Thoracic aorta (tissue), 2 donors: ENCODE measurements at places on chromosomes 3 and 15. TPM values are rescaled to one million over a fixed set of nuclear protein-coding genes. Genes with fewer than 3 reads are reported as not detected.

CCDC191 gene
- 3.4 TPM for total RNA-seq

BTLA gene
- 0.35 TPM for total RNA-seq

CPOX gene
- 40.8 TPM for total RNA-seq

ZBBX gene
- not detected for total RNA-seq

CNOT10 gene
- 25.3 TPM for total RNA-seq

ACKR4 gene
- 7.3 TPM for total RNA-seq

GRCh38 chr15:79031201-79031600 lies 59.4 kb downstream of the RASGRF1 start:
- no peaks in the 10 kb centered on the region for H3K36me3 ChIP-seq
- H3K4me1 ChIP-seq = no peaks in the 10 kb centered on the region
- no peaks in the 10 kb centered on the region for H3K27me3 ChIP-seq

GRCh38 chr3:145244327-145244726 lies 916.7 kb downstream of the PLOD2 start:
- H3K27me3 ChIP-seq = no peaks in the 10 kb centered on the region
- H3K4me3 ChIP-seq = no peak overlapping the region
- no peaks in the 10 kb centered on the region for H3K4me1 ChIP-seq
- DNase-seq = no peak
- H3K36me3 ChIP-seq = no peaks in the 10 kb centered on the region

DNA sequence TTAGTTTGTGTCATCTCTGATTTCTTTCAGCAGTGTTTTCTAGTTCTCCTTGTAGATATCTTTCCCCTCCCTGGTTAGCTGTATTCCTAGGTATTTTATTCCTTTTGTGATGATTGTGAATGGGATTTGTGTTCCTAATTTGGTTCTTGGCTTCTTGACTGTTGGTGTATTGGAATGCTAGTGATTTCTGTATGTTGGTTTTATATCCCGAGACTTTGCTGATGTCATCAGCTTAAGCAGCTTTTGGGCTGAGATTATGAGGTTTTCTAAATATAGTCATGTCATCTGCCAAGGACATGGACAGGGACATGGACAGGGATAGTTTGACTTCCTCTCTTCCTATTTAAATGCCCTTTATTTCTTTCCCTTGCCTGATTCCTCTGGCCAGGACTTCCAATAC lies 35.8 kb downstream of the MYO9A start:
- H3K27me3 ChIP-seq = no peaks in the 10 kb centered on the region
- DNase-seq = no peak
- H3K27ac ChIP-seq = no peak overlapping the region
- H3K4me3 ChIP-seq = no peak overlapping the region

- no peak overlapping the region for H3K27ac ChIP-seq
- H3K36me3 ChIP-seq = no peaks in the 10 kb centered on the region
- H3K4me3 ChIP-seq = no peak overlapping the region
- no peaks in the 10 kb centered on the region for H3K27me3 ChIP-seq
These were observed 45.7 kb upstream of the ADGRG7 start for GRCh38 chr3:100563652-100564211.

DNA sequence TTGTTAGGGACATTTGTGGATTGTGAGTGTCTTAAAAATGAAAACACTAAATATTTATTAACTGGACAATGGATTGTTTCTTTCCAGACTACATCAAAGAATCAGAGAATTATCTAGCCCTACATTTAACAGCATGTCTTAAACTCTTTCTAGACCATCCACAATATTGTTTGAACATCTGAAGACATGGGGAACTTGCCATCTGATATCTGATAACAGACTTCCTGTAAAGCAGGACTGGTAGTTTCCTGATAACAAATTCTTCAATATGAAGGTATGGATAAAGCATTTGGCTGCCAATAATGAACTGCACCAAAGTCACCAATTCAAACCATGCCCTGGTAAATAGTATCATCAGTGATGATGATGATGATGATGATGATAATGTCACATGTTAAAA lies 26.2 kb upstream of the HACD2 start:
- H3K4me3 ChIP-seq = no peak overlapping the region
- no peak for DNase-seq
- H3K27me3 ChIP-seq = no peaks in the 10 kb centered on the region
- H3K27ac ChIP-seq = no peak overlapping the region
- H3K36me3 ChIP-seq = peaks cover 24% of the 10 kb centered on the region

GRCh38 chr15:31357148-31357547 lies 30.5 kb downstream of the KLF13 start:
- DNase-seq = no peak
- peaks cover 98% of the 10 kb centered on the region for H3K4me1 ChIP-seq
- no peaks in the 10 kb centered on the region for H3K27me3 ChIP-seq
- H3K4me3 ChIP-seq = no peak overlapping the region
- H3K36me3 ChIP-seq = peaks cover 2% of the 10 kb centered on the region

- H3K4me1 ChIP-seq = peaks cover 15% of the 10 kb centered on the region
- H3K27me3 ChIP-seq = no peaks in the 10 kb centered on the region
- H3K36me3 ChIP-seq = peaks cover 64% of the 10 kb centered on the region
- H3K27ac ChIP-seq = no peak overlapping the region
- DNase-seq = no peak
- H3K4me3 ChIP-seq = no peak overlapping the region
These were observed 1.8 kb upstream of the USP19 start for GRCh38 chr3:49122451-49122850.

- H3K4me1 ChIP-seq = peaks cover 7% of the 10 kb centered on the region
- no peak overlapping the region for H3K27ac ChIP-seq
- no peak overlapping the region for H3K4me3 ChIP-seq
- H3K27me3 ChIP-seq = no peaks in the 10 kb centered on the region
- no peak for DNase-seq
These were observed 4.7 kb upstream of the RPS17 start for GRCh38 chr15:82545002-82545401.

DNA sequence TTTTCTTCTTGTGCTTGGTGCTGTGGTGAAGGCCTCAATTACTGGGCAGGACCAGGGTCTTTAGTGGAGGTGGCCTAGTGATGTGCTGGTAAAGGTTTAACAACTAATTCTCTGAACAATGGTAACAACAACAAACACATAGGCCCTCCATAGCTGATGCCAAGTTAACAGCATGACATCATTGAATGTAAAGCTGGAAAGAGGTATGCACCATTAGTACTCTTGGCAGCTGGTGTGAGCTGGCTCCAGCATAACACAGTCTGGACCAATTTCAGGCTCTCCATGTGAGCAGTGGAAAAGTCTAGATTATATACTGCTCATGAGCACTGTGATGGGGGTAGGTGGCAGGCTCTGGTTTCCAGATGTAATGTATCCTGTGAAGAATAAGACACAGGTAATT lies 61.8 kb downstream of the SLC7A14 start:
- H3K4me3 ChIP-seq = no peak overlapping the region
- no peaks in the 10 kb centered on the region for H3K4me1 ChIP-seq
- no peak for DNase-seq
- H3K36me3 ChIP-seq = no peaks in the 10 kb centered on the region

DNA sequence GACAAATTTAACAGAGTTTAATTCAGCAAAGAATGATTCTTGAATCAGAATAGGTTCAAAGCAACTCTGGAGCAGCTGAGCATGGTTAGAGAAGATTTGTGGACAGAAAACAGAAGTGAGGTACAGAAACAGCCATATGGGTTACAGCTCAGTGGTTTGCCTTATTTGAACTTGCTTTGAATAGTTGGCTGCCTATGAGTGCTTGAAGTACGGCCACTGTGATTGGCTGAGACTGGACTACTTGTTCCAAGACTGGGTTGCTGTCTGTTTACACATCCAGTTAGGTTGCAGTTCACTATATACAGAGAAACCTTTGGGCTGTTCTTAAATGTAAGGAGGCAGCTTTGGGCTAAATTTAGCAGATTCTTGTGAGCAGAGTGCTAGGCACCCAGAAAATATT lies 79.4 kb upstream of the CADPS start:
- no peak for DNase-seq
- no peaks in the 10 kb centered on the region for H3K27me3 ChIP-seq
- H3K4me3 ChIP-seq = no peak overlapping the region
- H3K36me3 ChIP-seq = no peaks in the 10 kb centered on the region
- H3K4me1 ChIP-seq = no peaks in the 10 kb centered on the region

- H3K27me3 ChIP-seq = no peaks in the 10 kb centered on the region
- H3K36me3 ChIP-seq = no peaks in the 10 kb centered on the region
- peaks cover 8% of the 10 kb centered on the region for H3K4me1 ChIP-seq
- no peak overlapping the region for H3K27ac ChIP-seq
- no peak for DNase-seq
These were observed 69.7 kb downstream of the FMN1 start for GRCh38 chr15:33124811-33125210.

DNA sequence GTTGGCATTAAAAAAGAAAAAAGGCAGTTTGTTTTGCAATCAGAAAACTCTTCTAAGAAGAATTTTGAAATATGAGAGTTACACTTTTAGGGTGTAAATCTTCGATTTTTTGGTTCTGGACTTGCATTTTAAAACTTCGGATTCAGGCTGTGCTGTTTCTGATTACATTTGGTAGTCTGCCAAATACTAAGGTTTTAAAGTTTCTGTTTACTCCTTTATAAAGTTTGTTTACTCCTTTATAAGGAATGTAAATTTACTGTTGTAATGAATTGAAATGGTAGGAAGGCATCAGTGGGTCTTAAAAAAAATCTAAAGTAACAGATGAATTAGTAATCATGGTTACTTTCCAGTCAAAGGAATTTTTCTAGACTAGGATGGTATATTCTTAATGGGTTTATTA lies 14.1 kb downstream of the FXR1 start:
- no peaks in the 10 kb centered on the region for H3K27me3 ChIP-seq
- H3K36me3 ChIP-seq = no peaks in the 10 kb centered on the region
- H3K4me3 ChIP-seq = no peak overlapping the region
- no peak overlapping the region for H3K27ac ChIP-seq
- H3K4me1 ChIP-seq = peaks cover 30% of the 10 kb centered on the region

- H3K27ac ChIP-seq = peak overlapping the region; percentile 82
- peaks cover 83% of the 10 kb centered on the region for H3K4me1 ChIP-seq
- no peak for DNase-seq
These were observed 416.9 kb downstream of the FOXP1 start for GRCh38 chr3:71166339-71167240.

DNA sequence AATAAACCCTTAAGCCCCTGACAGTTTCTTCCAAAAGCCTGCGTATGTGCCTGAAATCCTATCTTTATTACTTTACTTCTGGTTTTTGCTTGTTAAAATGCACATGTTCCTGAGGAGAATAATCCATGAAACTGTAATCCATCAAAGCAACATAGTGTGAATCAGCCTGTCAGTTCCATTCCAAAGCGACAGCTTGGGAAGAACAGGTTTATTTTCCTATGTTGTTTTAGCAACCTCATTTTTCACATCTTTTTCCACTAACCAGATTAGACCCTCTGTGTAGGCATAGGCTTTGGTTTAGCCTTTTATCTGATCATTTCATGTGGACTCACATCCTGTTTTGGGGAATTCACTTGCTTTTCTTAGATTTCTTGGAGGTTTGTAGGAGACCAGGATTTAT lies 988.0 kb downstream of the SQOR start:
- H3K36me3 ChIP-seq = no peaks in the 10 kb centered on the region
- DNase-seq = no peak
- H3K4me3 ChIP-seq = no peak overlapping the region
- H3K4me1 ChIP-seq = no peaks in the 10 kb centered on the region
- no peak overlapping the region for H3K27ac ChIP-seq

DNA sequence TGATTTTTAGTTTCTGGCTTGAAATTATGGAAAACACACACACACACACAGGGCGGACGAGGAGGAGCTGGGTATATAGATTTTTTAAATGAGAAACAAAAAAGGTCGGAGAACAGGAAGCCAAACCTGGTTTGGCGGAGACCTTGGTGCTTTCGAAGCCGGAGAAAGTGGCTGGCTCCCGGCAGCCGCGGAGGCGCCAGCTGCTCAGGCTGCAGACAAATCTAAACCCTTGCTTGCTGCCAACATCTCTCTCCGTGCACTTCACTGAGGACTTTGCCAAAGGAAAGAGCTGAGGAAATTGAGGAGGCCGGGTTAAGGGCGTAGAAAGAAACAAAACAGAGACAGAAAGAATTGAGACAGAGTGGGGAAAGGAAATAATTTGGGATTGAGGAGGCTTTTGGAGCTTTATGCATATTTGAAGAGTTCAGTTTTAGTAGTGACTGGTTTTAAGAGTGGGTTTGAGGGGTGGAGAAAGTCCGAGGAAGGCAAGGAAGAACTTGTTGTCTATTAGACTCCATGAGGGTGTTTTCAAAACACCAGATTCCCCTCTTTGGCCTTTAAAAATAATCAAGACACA lies 2.2 kb downstream of the ZIC1 start:
- peak overlapping the region; percentile 68 for H3K4me3 ChIP-seq
- no peak for DNase-seq
- H3K4me1 ChIP-seq = peaks cover 51% of the 10 kb centered on the region

GRCh38 chr15:36617529-36618196 lies 38.2 kb downstream of the CDIN1 start:
- H3K4me1 ChIP-seq = no peaks in the 10 kb centered on the region
- DNase-seq = no peak
- no peak overlapping the region for H3K27ac ChIP-seq
- H3K36me3 ChIP-seq = no peaks in the 10 kb centered on the region

- H3K4me1 ChIP-seq = no peaks in the 10 kb centered on the region
- H3K27me3 ChIP-seq = no peaks in the 10 kb centered on the region
- no peak overlapping the region for H3K4me3 ChIP-seq
These were observed 1460.4 kb upstream of the ALCAM start for GRCh38 chr3:103906304-103906703.

DNA sequence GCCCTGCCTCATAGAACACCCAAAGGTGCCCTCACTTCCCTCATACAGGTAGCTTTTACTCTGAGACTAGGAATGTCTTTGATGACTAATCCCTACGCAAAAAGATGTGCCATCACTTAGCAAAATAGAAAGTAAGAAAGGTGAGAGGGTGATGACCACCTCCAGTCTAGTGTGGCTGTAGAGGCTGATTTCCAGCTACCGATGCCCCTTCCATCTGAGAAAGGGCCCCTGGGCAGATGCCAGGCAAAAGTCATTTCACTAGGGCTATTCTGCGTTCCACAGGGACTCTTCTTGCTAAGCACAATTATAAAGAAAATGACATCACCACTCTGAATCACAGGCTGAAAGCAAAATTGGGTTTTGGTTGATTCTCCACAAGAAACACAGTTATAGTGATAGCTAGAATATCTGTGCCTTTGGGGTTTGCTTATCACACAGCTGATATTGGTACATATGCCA lies 77.4 kb downstream of the RBPMS2 start:
- H3K27me3 ChIP-seq = no peaks in the 10 kb centered on the region
- peaks cover 95% of the 10 kb centered on the region for H3K4me1 ChIP-seq
- peak overlapping the region; percentile 88 for H3K27ac ChIP-seq
- H3K4me3 ChIP-seq = peak overlapping the region; percentile 92
- H3K36me3 ChIP-seq = no peaks in the 10 kb centered on the region

- no peak overlapping the region for H3K27ac ChIP-seq
- H3K4me3 ChIP-seq = no peak overlapping the region
These were observed 26.2 kb upstream of the LRTM1 start for GRCh38 chr3:54954022-54954421.
